Activated CD8-positive, alpha-beta memory T cell treated with anti-CD3 and anti-CD28 coated beads, Interleukin-2, amount 50 U/mL, for 48 hours (primary cell): ENCODE measurements at places on chromosomes 3 and 15.

DNA sequence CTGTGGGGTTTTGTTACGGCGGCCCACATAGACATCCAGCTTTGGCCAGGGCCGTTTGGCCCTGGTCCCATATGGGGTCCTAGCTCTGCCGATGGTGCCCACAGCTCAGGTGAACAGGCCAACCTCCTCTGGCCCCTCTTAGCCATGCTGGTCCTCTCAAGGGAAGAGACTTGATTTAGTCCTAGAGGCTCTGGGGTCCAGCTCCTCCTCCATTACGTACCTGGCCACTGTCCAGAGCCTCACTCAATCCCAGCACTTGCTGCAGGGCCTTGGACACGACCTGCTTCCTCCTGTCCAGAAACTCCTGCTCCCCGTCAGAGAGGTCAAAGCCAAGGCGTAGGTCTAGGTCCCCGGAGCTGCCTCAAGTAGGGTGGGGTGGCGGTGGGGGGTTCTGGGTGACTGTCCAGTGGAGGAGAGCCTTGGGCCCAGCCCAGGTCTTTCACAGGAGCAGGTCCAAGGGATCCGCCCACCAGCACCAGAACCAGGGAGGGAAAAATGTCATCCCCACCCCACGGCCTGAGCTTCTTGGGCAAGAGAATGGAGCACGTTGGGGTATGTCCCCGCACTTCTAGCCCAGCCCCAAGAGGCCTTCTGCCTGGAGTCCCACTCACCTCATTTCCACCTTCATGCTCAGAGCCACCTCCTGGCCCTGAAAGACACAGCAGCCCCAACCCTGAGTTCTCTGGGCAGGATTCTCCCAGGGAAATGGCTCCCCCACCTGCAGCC, 6.8 kb downstream of the PLA2G4F start:
- no peak for DNase-seq

DNA sequence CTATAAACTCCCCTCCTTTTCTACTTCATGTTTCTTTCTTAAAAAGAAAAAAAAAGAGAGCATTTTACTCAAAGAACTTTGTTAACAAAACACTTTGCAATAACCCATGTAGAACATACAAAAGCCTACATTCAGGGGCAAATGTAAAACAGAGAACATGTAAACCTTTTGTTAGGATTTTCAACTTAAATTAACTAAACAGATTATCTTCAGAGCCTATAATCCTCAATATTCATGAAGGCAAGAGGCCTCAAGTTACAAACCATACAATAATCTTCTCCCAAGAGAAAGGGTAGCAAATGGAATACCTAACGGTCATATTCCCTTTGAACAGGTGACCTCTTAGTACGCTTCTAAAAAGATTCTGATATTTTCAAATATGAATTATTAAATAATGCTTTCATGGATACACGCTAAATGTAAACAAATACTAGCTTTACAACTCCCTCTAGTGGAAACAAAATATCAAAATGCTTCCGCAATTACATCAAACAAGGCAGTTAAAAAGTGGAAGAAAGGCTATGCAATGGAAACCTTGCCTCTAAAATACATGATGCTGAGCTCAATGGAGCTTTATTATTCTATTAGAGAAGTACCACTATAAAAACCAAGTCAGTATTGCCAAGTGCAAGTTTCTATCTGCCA, 9.9 kb downstream of the CEP152 start:
- no peak for DNase-seq

- DNase-seq = no peak
These were observed 24.3 kb upstream of the CP start for GRCh38 chr3:149245738-149246451.

DNA sequence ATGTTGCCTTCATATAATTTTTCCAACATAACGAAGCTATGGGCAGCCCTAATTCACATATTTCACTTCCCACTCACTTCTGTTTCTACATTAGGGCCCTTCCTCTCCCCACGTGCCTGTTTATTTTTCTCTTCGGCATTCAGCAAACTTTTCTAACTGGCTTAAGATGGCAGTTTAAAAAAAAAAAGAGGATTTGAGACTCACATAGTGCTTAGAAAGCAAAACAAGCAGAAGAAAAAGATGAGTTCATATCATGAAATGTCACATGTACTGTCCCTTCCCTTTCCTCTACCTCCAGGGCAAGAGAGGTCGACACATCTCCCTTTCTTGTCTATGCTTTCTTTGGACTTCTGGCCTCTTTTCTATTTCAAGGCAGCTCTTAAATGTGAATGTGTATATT, 30.6 kb downstream of the SLC49A4 start:
- DNase-seq = no peak

DNA sequence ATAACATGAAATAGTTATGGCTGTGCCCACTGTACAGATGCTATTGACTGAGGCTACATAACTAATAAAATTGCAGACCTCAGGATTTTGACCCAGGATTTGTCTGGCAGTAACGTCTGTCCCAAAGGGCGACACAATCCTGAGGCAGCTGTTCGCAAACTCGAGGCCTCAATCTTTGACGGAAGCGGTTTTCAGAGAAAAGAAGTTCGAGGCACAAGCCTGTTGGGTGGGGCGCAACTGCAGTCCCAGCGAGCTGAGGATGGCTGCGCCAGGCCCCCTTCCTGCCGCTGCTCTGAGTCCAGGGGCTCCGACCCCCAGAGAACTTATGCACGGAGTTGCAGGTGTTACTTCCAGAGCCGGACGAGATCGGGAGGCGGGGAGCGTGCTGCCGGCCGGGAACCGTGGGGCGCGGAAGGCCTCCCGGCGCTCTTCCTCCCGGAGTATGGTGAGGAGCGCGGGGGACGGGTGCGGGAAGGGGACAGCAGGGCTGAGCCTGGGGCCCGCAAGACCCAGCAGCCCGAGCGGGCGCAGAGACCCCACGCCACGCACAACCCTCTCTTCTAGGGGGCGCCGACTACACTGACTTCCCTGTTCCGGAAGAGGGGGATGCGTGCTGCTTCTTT, at the start of gene PARP15:
Gene PARP15, plus strand, starts transcription at position 242 of the 623 bp plus-strand sequence. Its CDS starts 18 bp downstream, at position 260.
- peak; percentile 76 for DNase-seq

DNA sequence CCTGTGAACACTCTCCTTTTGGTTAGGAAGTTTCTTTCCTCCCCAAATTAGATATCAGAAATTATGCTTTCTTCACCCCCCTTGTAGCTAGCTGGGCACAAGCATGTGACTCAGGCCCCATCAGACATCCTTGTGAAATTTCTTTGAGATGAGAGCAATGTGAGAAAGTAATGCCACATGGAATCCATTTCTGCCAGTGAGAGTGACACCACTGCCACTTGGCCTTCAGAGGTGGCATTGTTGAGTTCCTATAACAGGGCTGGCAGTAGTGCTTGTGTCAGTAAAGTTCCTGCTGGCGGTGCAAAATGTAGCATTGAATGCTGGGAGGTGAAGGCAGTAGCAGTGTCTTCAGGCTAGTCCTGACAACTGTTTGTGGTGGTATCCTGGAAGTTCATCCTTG, 80.7 kb upstream of the ZNF280D start:
- DNase-seq = no peak

- no peak for DNase-seq
These were observed 603.7 kb upstream of the NAALADL2 start for GRCh38 chr3:174255454-174255853.

DNA sequence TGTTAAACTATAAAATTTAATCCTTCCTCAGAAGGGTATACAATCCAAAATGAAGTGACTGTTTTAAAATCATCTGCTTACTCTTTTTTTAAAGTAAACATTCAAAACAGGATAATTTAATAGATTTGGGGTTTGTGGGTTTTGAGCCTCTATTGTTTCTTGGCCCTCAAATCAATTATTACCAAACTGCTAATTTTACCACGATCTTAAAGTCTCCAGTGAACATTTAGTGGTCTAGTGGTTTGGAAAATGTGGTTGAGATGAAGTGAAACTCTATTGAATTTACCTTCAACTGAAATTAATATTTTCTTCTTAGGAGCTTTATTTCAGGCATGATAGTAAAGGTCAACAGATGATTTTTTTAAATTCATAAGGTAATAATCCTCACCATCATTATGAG, 11.2 kb upstream of the ATP11B start:
- DNase-seq = no peak

DNA sequence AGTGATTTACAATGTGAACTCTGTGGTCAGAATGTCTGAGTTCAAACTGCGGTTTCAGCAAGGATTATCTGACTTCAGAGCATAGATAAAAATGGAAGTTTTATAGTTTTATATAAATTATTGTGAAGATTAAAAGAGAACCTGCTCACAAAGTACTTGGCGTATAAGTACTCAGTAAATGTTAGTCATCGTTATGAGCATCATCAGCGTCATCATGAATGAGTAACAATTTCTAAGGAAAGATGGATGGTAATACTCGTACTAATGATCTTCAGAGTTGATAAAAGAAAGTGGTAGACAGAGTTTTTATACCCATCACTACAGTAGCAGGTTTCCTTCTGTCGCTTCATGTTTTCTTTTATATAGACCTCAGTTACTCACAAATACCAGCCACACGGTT, 341.8 kb downstream of the RAP2B start:
- DNase-seq = no peak

DNA sequence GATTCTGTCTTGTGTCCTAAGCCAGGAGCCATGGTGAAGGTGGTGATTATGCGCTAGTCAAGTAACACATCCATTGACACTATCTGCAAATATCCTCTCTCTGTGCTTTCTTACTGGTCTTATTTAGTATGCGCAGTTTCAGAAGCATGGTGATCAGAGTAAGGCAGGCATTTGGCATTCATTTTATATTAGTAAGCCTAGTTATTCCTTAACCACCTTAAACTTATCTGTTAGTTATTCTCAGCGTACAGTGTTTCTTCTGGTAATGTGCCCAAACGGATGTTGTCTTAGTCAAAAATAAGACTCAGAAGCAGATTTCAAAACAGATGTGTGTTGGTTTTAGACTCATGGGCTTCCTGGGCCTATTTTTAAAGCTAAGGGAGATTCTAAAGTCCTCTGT, 329.2 kb downstream of the GRM7 start:
- no peak for DNase-seq

DNA sequence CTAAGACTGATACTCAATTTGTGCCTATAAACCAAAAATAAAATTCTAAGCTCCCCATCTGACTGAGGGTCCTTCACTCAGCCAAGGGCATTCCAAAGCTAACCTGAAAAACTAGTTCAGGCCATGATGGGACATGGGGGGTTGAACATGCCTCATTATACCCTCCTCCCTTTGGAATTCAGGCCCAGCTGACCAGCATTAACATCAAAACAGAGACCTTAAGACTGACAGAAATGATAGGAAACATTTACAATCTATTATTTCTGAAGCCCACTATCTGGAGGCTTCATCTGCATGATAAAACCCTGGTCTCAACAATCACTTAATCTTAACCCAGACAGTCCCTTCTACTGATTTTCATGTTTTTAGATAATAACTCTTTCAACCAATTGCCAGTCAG, 140.4 kb downstream of the ANO10 start:
- DNase-seq = no peak

- no peak for DNase-seq
These were observed 67.3 kb downstream of the THSD4 start for GRCh38 chr15:71182522-71182921.

- no peak for DNase-seq
These were observed 22.2 kb downstream of the BCL2A1 start for GRCh38 chr15:79948761-79949160.

DNA sequence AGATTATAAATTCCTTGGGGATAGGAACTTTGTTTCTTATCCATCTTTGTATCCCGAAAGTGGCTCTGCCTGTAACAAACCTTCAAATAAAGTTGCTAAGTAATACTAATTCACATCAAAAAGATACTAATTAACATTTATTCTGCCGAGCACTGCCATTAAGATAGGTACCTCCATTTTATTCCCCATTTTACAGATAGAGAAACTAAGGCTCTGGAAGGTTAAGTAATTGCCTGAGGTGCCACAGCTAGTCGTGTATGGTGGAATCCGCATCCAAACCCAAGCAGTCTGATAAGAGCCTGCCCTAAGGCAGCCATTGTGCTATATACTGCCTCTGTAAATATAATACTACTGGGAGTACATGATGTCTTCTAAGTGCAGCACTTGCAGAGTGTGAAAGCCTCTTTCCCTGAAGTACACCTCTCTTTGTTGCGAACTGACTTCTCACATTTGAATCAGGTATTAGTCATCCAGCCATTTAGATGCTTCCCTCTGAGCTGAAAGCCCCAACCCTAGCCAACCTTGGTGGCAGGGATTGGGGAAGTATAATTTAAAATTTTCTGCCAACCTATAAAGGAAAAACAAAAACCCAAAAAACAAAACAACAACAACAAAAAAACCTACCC, 78.5 kb upstream of the CHD2 start:
- no peak for DNase-seq

GRCh38 chr3:173584838-173585831, 187.6 kb downstream of the NLGN1 start:
- no peak for DNase-seq

DNA sequence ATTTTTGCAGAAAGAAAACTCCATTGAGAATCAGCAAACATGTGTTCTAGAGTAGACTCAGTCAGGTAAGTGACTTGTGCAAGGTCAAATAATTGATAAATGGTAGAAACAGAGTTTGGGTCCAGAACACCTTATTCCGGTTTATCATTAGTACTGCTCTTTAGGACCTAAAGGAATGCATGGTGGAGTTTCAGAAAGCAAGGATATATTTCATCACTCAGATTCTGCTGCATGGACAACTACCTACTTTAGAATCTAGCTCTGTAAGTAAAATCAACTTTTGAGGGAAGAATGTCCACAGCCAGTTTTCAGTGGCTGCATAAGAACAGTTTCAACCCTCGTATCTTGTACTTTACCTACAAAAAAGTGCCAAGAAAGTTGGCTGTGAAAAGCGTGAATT, 43.6 kb downstream of the TIMP4 start:
- DNase-seq = no peak

GRCh38 chr3:172711454-172711795, 558 bp upstream of the NCEH1 start:
- no peak for DNase-seq

DNA sequence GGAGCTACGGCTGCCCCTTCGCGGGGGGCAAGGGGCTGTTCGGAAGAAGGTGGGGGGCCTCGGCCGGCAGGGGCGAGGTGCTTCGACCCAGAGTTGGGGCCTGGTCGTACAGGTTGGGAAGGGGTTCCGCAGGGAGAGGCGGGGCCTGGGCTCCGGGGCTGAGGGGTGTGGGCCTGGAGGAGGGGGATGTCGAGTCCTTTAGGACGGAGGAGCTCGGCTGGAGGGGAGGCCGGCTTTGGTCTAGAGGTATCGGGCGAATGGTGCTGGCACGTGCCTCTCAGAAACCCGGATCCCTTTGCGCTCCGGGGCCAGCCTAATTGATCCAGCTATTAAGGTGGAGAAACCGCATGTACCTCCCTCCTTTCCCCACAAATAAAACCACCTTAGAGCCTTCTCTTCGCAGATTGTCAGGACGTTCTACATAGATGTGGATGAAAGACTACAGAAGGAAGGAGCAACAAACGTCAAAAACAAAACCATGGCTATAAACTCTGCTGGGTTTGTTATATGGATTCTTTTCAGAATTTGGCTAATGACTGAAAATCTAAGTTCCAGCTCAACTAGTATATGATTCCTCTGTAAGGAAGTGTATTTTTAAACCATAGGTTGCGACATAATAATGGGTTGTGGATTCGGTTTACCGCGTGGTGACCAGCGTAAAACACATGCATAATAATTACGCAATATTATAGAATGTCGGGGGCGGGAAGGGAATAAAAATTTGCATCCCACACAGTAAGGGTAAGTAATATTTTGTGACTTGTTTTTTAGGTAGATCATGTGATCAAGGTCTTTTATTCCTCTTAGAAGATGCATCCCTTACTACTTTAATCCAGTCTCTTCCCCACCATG, 644 bp upstream of the NGLY1 start:
- no peak for DNase-seq

GRCh38 chr3:71930056-71930991, 145.4 kb upstream of the PROK2 start:
- no peak for DNase-seq

- DNase-seq = peak; percentile 18
These were observed 45.5 kb downstream of the CHST14 start for GRCh38 chr15:40516322-40516721.

- DNase-seq = no peak
These were observed 137.0 kb upstream of the UBP1 start for GRCh38 chr3:33577173-33577572.
